ENCODE measurements at places on chromosomes 11 and 22. TPM values are rescaled to one million over a fixed set of nuclear protein-coding genes. Genes with fewer than 3 reads are reported as not detected.

PIH1D2 gene
- total RNA-seq: 4.9 TPM

KCNQ1 gene
- 3.1 TPM for total RNA-seq

- no peak for DNase-seq
Observed at GRCh38 chr22:17257121-17258001, 38.1 kb upstream of the ADA2 start.

- DNase-seq: no peak
Observed at GRCh38 chr11:48008951-48009270, 28.6 kb downstream of the PTPRJ start.

- DNase-seq: no peak
Observed at GRCh38 chr11:116931206-116931953, 94.0 kb upstream of the APOA1 start.

Data from progenitor cell of endocrine pancreas (in vitro differentiated cells).